ENCODE measurements at places on chromosomes 5 and 9.

GRCh38 chr5:169272731-169273427, 28.1 kb downstream of the SLIT3 start:
- no peak for DNase-seq

DNA sequence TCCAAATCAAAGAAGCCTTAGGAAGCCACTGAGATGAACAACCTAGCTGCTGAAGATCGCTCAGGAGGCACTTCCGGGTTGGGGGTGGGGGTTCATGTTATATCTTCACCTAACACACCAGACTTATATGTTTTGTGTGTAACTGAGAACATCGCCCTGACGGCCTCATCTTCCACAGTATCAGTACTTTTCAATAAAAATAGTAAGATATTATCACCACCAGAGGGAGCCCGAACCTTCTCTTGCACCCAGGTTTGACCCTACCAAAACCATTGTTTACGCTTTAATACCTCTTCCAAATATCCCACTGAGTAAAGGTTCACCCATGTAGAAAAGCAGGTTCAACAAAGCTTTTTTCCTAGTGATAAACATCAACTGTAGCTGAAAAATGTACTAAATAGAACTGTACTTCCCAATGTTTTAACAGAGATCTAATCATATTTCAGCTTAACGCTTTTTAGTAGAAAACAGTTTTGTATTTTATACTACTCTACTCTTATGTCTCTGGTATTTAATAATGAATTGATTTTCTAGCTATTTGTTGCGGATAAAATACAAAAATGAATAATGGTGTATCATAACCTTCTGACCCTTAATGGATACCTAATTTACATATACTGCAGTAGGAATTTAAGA, 244.0 kb downstream of the EPB41L4A start:
- DNase-seq = no peak

DNA sequence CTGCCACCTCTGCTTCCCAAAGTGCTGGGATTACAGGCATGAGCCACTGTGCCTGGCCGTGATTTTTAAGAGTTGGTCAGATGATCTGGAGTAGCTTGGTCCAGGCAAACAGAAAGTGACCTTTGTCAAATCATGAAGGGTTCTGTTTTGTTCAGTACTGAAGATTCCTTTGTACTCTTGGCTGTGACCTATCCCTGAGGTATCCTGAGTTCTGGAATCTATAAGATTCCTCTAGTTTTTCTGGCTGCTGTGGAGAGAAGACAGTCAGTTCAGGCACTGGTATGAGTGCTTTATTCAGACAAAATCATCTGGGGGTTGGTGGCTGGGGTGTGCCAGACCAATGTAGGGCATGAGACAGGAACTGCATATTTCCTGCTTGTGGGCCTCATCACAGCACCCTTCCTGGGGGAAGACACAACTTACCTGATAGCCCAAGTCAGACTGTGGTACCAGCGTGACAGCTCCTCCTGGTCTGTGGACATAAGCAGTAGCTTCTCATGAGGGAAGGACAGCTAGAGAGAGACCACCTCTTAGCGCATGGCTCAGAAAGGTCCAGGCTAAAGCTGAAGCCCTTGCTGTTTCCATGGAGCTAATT, 3.1 kb downstream of the ARHGEF39 start:
- DNase-seq = no peak

GRCh38 chr5:119285070-119285916, 70.5 kb upstream of the TNFAIP8 start:
- DNase-seq = no peak

GRCh38 chr5:88761939-88762338, 121.0 kb downstream of the MEF2C start:
- DNase-seq = no peak

- DNase-seq = no peak
These were observed 34.5 kb downstream of the NIPSNAP3B start for GRCh38 chr9:104798209-104798995.

- no peak for DNase-seq
These were observed 10.1 kb downstream of the KCNV2 start for GRCh38 chr9:2727374-2727773.

DNA sequence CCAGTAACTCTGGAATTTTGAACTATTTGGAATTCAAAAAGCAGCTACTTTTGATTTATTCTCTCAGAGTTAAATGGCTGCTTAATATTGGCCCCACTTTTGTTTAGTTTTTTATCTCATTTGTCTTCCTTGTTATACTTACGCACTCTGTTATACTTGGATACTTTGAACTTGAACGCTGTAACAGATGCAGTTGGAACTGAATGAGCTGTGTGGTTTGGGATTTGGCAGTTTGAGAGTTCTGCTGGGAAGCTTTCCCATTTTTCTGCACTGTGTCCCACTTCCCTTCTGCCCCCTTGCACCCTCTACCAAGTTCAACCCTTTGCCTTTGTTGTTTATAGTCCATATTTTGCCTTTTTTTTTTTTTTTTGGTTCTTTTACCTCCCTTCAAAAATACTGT, 3.8 kb downstream of the RHOBTB3 start:
- DNase-seq = no peak

- DNase-seq = no peak
These were observed 90.6 kb upstream of the CLINT1 start for GRCh38 chr5:157949520-157949919.

- DNase-seq = no peak
These were observed 14.8 kb downstream of the PCDHGC5 start for GRCh38 chr5:141503681-141504080.

DNA sequence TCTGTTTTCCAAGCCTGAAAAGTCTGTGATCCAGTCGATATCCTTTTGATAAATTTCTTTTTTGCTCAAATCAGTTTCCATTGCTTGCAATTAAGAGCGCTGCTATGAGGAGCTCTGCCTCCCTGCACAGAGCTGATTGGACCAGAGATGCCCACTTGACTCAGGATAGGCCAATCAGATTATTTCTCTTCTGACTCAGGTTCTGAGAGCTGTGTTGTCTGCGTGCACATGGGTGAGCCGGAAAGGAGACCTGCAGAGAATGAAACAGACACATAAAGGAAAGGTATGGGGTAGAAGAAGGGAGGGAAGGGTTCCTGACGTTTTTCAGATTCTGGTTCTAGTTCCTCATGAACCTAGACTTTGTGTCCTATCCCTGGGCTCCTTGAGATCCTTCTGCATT, 15.8 kb upstream of the FABP6 start:
- DNase-seq = no peak

GRCh38 chr5:6510132-6510531, 61.5 kb downstream of the UBE2QL1 start:
- no peak for DNase-seq

GRCh38 chr9:14293801-14294200, 20.1 kb downstream of the NFIB start:
- no peak for DNase-seq

GRCh38 chr9:131082774-131083512, 13.4 kb upstream of the AIF1L start:
- DNase-seq = no peak

DNA sequence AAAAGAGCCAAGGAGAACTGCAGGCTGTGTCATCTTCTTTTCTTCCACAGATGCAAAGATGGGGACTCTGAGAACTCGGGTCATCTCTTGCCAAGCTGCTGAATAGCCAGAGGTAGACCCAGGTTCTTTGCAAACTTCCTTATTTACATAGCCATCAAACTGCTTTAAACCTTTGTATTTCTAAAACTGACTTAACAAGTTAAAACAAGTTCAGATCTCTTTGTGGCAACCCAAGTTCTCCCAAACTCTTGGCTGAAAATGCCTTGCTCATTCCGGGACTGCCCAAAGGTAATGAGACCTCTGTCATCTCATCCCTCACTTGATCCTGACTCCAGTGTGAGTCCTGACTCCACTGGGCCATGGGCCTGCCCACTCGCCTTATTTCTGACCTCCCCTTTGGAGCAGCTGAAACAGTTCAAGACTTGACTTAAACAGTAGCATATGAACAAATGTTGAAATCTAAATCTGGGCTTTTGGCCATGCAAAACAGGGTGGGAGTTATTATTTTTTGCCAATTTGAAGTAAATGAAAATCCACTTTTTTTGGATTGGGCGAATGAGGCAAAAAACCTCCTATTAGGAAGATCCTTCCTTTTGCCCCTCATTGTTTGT, 50.6 kb downstream of the FBXL7 start:
- DNase-seq = no peak

DNA sequence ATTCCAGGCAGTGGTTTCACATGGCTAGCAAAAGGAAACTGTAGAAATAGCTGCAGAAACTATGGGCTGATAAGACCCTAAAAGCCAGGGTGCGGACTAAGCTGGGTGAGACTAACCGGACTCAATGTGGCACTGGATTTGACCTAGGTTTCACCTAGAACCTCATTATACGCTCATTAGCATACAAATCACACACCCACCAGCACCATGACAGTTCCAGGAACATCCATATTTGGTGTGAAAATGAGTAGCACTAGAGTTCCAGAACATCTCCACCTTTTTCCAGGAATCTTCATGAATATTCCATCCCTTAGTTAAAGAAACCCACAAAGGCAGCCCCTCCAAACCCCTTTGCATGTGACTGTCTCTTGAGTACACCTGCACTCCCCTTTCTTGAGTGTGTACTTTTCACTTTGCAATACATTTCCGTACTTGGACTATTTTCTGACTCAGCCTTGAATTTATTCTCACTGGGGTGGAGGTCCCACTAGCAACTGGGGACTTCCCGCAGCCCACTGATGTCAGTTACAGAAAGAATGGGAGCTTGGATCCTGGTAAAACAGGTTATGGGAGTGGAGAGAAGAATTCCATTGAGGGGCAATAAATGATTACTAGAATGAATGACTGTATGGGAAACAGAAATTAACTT, 58.0 kb upstream of the SPATA31C2 start:
- no peak for DNase-seq

- no peak for DNase-seq
These were observed 82.9 kb upstream of the ALDH1B1 start for GRCh38 chr9:38309324-38310195.

- no peak for DNase-seq
These were observed 72.5 kb upstream of the SLC1A1 start for GRCh38 chr9:4417578-4418325.

GRCh38 chr5:36392818-36393217, 91.1 kb upstream of the RANBP3L start:
- no peak for DNase-seq

- DNase-seq = no peak
These were observed 16.8 kb downstream of the OTULIN start for GRCh38 chr5:14681236-14681752.

- DNase-seq = no peak
These were observed 76.6 kb downstream of the YIPF5 start for GRCh38 chr5:144093868-144094267.

DNA sequence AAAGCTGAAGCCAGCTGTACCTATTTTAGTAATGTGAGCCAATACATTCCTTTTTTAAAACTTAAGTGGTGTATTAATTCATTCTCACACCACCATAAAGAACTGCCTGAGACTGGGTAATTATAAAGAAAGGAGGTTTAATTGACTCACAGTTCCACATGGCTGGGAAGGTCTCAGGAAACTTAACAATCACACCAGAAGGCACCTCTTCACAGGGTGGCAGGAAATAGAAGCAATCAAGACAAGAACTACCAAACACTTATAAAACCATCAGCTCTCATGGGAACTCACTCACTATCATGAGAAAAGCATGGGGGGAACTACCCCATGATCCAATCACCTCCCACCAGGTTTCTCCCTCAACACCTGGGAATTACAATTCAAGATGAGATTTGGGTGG, 21.0 kb downstream of the ESM1 start:
- no peak for DNase-seq

DNA sequence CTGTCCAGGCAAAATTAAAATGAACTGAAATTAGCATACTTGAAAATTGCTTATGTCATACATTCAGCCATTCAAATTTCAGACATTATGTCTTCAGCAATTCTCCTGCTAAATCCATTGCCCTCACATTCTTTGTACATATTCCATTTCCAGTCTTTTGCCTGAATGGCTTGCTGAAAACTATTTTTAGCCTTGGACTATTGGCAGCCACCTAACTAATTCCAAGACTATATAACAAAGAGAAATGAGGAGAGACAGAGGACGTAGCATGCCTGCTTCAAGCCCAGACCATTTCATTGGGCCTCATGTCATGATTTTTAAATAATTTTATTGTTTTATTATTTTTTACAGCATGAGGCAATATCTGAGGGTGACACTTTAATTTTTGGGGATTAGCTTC, 100.3 kb downstream of the MRPS30 start:
- DNase-seq = no peak

- DNase-seq = no peak
These were observed at the start of gene PPP2R2B for GRCh38 chr5:146878476-146879172. Gene PPP2R2B (minus strand): TSS chr5:146878757.
